ENCODE measurements at places on chromosomes 6 and 20. TPM values are rescaled to one million over a fixed set of nuclear protein-coding genes. Genes with fewer than 3 reads are reported as not detected.

GRCh38 chr20:57633945-57634491 is 13.8 kb upstream of the ZBP1 start:
- no peak for DNase-seq

GRCh38 chr6:23106951-23107350 is 537.6 kb downstream of the HDGFL1 start:
- DNase-seq = no peak

TMC2 gene
- total RNA-seq = 0.92 TPM

- peak; percentile 63 for DNase-seq
Observed at GRCh38 chr6:137641474-137642077, 147.4 kb upstream of the OLIG3 start.

- no peak for DNase-seq
Observed at GRCh38 chr6:143221698-143222097, 161.0 kb downstream of the AIG1 start.

- no peak for DNase-seq
Observed at GRCh38 chr20:32404017-32404416, 45.9 kb downstream of the ASXL1 start.
